RPMI7951 (cell line): ENCODE measurements at places on chromosomes 1 and 21. TPM values are rescaled to one million over a fixed set of nuclear protein-coding genes. Genes with fewer than 3 reads are reported as not detected.

- DNase-seq, result peak; percentile 45
Measured at GRCh38 chr1:35287807-35288640, 19.5 kb downstream of the ZMYM4 start.

DNA sequence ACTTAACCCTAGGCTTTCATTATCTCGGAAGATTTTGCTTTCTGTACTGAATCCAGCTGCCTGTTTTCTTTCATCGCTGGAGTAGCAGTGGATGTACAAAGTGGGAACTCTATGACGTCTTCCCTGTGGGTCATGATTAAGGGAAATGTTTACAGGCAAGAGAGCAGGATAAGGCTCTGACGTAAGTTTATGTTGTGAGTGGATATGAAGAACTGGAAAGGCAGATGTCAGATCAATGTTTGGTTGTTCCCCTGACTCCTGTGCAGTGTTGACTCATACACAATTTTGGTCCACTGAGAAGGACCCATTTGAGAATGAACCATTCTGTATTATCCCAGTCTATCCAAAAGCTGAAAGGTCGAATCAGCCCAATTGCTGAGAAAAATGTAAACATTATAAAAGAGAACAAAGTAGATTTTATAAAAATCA lies 292.4 kb downstream of the GRIK1 start:
- peak; percentile 35 for DNase-seq

DNA sequence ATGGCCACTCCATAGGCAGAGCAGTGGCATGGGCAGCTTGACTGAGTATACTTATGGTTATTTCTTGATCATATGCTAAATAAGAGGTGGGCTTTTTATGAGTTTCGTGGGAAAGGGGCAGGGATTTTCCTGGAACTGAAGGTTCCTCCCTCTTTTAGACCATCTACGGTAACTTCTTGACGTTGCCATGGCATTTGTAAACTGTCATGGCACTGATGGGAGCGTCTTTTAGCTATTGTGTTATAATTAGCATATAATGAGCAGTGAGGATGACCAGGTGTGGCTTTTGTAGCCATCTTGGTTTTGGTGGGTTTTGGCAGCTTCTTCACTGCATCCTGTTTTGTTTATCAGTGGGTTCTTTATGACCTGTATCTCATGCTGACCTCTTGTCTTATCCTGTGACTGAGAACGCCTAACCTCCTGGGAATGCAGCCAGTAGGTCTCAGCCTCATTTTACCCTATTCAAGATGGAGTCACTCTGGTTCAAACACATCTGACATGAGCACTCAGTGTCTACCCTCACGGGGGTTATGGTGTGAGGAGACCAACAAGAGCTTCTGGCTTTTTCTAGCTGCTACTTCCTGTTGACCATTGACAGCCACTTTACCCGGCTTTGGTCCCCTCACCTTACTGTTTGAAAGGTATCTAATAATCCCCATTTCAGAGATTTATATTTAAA lies 71.7 kb downstream of the GALNT2 start:
- no peak for DNase-seq

- DNase-seq, result no peak
Measured at GRCh38 chr1:215731699-215732098, 164.6 kb downstream of the KCTD3 start.

Gene HUNK
- total RNA-seq, result 0.20 and 0.48 TPM in 2 replicates

- no peak for DNase-seq
Measured at GRCh38 chr1:216914974-216915373, 191.7 kb upstream of the ESRRG start.

DNA sequence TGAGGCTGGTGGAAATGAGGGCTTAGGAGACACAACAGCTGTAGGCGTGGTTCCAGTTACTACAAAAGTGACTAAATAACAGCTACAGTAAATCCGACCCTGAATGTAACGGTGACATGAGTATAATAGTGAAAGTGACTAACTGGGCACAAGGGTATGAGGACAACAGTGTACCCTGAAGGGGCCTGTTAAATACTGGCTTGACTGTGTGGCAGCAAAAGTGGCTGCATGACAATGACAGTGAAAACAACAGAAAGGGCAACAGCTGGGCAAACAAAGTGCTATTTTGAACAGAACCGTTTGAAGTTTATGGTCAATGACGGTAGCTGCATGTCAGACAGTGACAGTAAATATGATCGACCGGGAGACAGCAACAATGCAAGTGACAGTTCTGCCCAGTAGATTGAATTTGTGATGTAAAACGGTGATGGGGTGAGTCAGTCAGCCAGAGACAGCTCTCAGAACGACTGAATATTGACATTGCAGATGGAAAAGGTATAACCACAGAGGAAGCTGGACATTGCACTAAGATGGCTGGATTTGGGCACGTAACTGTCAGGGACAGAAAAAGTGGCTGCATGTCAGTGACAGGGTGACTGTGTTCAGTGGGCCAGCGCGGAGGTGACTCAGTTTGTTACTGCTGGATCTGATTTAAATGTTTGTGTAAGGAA lies 1.2 kb upstream of the ZBTB40 start:
- DNase-seq, result no peak
